ENCODE measurements at places on chromosomes 2 and 18.

GRCh38 chr18:45528712-45529336, 86.5 kb upstream of the SLC14A2 start:
- no peak for DNase-seq

DNA sequence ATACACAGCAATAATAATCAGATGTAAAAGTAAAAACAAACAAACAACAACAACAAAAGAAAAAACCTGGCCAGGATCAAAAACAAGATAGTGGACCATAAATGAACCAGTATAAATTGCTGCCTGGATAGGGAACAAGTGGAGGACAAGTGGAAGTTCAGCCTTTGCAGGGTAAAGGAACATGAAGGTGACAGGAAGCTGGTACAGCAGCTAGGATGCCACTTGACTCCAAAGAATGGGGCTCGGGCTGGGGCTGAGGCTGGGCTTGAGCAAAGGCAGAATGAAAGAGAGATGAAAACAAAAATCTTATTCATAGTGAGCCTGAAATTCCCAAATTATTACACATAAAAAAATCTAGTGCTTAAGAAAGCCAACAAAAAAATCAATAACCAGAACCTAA, 146.5 kb downstream of the CDH2 start:
- no peak for DNase-seq

DNA sequence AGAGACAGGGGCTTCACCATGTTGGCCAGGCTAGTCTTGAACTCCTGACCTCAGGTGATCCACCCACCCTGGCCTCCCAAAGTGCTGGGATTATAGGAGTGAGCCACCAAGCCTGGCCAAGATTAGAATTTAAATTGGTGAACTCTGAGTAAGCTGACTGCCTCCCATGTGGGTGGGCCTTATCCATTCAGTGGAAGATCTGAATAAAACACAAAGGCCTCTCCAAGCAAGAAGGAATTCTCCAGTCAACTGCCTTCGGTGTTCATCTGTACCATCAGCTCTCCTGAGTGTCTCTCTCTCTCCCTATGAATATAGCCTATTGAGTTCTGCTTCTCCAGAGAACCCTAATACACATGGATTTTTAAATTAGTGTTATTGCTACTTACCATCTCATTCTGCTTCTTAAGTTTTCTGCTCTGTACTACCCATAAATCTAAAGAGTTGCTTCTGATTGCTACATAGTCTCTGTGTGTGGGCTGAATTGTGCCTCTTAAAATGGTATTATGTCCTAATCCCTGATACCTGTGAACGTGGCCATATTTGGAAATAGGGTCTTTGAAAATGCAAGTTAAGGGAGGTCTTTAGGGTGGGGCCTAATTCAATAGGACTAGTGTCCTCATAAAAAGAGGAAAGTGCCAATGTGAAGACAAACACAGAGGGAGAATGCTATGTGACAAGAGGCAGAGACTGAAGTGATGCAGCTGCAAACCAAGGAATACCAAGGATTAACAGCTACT, 36.3 kb downstream of the FBXO11 start:
- no peak for DNase-seq

DNA sequence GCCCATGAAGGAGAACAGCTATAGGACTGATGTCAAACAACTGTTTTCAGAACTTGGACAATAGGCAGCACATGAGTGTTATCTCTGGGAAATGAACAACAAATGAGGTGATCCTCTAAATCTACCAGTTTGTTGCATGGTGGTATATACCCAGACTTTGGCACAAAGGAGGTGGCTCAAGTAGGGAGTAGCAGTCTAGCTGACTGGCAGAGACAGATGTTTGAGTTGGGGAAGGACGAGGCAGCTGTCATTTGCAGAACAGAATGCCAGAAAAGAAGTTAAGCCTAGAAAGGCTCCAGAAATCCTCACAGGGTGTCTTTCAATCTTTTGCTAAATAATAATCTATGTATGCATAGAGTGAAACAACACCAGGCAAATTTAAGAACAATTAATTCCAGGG, 47.4 kb downstream of the RPE start:
- no peak for DNase-seq
